Fibroblast of the aortic adventitia (primary cell): ENCODE measurements at places on chromosomes 7 and 10.

DNA sequence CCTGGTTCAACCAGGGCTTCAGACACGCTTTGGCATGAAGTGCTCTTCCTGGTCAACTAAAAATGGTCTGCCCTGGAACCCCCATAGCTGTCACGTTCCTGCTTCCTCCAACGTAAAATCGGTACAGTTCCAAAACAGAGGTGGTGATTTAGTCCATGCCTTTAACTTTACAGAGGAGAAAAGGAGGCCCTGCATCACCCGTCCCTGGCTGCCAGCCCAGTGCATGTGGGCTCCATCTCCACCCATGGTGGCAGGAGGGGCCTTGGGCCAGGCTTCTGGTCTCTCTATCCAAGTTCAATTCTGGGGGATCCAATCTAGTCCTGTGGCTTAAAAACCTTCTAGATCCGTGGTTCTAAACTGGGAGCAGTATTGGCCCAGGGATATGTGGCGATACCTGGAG, 18.7 kb downstream of the ECHDC3 start:
- DNase-seq = no peak

DNA sequence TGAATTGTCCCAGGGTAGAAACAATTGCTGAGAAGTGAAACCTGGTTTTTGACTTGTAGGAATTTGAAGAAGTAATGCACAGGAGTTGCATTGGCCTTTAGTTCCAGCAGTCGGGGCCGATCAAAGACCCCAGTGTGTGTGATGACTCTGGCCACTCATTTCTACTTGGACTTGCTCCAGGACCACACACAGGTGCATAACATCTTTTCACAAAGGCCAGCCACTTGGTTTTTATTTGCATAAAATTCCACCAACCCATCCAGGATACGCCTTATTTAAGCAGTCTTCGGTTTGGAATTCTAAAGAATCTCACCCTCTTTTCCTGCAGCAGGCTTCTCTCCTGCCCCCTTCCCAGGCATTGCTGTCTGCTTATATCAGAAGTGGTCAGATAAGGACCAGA, 162.0 kb upstream of the HABP2 start:
- no peak for DNase-seq

GRCh38 chr10:114392112-114392835, 12.0 kb downstream of the AFAP1L2 start:
- no peak for DNase-seq

GRCh38 chr7:16210171-16210570, 211.2 kb downstream of the CRPPA start:
- no peak for DNase-seq

- DNase-seq = no peak
Observed at GRCh38 chr7:143518521-143518920, 40.8 kb downstream of the TAS2R41 start.

GRCh38 chr7:91636728-91637127, 243.8 kb downstream of the MTERF1 start:
- no peak for DNase-seq

GRCh38 chr10:71553432-71553831, 156.7 kb downstream of the CDH23 start:
- no peak for DNase-seq

DNA sequence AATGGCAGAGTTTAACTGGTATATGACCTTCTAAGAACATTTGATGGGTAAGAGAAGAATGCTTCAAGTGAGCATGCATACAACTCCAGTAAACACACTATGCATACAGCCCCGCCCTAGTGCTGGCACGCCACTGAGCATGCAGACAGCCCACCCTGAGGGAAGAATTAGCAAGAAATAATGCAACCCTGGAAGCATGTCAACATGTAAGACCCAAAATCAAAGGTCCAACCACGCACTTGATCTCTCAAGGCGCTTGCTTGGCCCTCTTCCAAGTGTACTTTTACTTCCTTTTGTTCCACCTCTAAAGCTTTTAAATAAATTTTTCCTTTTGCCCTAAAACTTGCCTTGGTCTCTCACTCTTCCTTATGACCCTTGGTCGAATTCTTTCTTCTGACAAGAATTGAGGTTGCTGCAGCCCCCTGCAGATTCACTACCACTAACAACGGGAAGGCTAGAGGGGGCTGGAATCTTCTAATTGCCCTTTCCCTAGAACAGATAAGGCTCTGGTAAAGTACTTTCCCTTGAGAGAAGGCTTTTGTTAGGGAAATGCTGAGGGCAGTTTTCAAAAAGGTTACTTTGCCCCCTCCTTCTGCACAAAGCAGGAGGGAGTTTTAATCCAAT, 3.4 kb downstream of the FAM24B start:
- DNase-seq = no peak

- DNase-seq = no peak
Observed at GRCh38 chr7:31228957-31229356, 111.6 kb downstream of the NEUROD6 start.

GRCh38 chr10:16856092-16856491, 38.9 kb upstream of the RSU1 start:
- DNase-seq = no peak
